ENCODE measurements at places on chromosomes 7 and 10. TPM values are rescaled to one million over a fixed set of nuclear protein-coding genes. Genes with fewer than 3 reads are reported as not detected.

DNA sequence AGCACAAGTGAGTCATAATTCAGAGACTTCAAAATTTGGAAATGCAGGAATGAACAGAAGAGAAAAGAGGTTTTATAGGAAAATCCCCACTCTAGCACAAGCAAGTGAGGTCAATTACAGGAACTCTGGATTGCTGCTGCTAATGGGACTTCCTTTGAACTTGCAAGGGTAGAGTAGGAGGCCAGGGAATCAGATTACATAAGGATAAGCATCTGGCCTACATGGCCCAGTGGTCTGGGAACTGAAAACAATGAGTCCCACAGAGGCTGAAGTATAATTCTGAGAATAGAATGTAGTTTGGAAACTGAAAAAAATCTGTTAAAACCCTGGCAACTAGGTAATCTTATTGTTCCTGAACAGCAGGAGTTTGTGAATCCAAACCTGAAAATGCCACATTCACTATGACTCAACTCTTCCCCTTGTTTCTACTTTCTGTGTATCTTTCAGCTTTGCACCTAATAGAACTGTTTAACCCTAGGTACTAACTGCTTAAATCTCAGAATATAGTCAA is 66.5 kb downstream of the CTNNA3 start:
- no peak overlapping the region for H3K27ac ChIP-seq
- H3K36me3 ChIP-seq, result no peaks in the 10 kb centered on the region
- H3K4me3 ChIP-seq, result no peak overlapping the region
- H3K27me3 ChIP-seq, result peaks cover 6% of the 10 kb centered on the region
- DNase-seq, result no peak
- H3K4me1 ChIP-seq, result peaks cover 6% of the 10 kb centered on the region

GRCh38 chr7:30864101-30864500 is 47.6 kb upstream of the AQP1 start:
- no peaks in the 10 kb centered on the region for H3K4me1 ChIP-seq
- H3K27me3 ChIP-seq, result no peaks in the 10 kb centered on the region
- DNase-seq, result no peak

- DNase-seq, result no peak
- no peak overlapping the region for H3K27ac ChIP-seq
- H3K4me1 ChIP-seq, result no peaks in the 10 kb centered on the region
Measured at GRCh38 chr10:123538401-123539320, 127.5 kb upstream of the GPR26 start.

DNA sequence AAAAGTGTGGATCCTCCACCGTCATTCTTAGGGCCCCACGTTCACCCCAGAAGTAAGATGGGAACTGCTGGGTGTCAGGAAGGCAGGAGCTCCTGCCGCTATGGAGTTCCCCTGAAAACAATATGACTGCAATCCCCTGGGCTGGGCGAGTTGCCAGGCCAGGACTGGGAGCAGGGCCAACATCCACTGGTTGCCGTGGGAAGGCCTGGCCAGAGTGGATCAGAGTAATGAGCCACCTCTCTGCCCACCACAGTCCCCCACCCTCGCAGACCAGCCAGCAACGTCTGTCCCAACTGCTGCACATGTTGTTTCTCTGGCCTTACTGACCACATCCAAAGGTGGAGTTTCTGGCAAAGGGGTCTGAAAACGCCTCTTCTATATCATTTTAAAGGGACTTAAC is 86.6 kb downstream of the STRA8 start:
- H3K36me3 ChIP-seq, result no peaks in the 10 kb centered on the region
- no peak for DNase-seq
- no peak overlapping the region for H3K4me3 ChIP-seq

- no peak overlapping the region for H3K27ac ChIP-seq
- DNase-seq, result no peak
- H3K36me3 ChIP-seq, result peaks cover 6% of the 10 kb centered on the region
- peaks cover 3% of the 10 kb centered on the region for H3K27me3 ChIP-seq
- no peaks in the 10 kb centered on the region for H3K4me1 ChIP-seq
- H3K4me3 ChIP-seq, result no peak overlapping the region
Measured at GRCh38 chr10:112244197-112244596, 39.0 kb upstream of the TECTB start.

DNA sequence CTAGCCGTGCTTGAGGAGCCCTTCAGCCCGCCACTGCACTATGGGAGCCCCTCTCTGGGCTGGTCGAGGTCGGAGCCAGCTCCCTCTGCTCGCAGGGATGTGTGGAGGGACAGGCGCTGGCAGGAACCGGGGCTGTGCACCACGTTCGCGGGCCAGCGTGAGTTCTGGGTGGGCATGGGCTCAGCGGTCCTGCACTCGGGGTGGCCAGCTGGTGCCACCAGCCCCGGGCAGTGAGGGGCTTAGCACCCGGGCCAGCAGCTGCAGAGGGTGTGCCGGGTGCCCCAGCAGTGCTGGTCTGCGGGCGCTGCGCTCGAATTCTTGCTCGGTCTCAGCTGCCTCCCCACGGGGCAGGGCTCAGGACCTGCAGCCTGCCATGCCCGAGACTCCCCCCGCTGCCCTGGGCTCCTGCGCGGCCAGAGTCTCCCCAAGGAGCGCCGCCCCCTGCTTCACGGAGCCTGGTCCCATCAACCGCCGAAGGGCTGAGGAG is 90.8 kb upstream of the NRG3 start:
- H3K27ac ChIP-seq, result no peak overlapping the region
- H3K36me3 ChIP-seq, result no peaks in the 10 kb centered on the region

DNA sequence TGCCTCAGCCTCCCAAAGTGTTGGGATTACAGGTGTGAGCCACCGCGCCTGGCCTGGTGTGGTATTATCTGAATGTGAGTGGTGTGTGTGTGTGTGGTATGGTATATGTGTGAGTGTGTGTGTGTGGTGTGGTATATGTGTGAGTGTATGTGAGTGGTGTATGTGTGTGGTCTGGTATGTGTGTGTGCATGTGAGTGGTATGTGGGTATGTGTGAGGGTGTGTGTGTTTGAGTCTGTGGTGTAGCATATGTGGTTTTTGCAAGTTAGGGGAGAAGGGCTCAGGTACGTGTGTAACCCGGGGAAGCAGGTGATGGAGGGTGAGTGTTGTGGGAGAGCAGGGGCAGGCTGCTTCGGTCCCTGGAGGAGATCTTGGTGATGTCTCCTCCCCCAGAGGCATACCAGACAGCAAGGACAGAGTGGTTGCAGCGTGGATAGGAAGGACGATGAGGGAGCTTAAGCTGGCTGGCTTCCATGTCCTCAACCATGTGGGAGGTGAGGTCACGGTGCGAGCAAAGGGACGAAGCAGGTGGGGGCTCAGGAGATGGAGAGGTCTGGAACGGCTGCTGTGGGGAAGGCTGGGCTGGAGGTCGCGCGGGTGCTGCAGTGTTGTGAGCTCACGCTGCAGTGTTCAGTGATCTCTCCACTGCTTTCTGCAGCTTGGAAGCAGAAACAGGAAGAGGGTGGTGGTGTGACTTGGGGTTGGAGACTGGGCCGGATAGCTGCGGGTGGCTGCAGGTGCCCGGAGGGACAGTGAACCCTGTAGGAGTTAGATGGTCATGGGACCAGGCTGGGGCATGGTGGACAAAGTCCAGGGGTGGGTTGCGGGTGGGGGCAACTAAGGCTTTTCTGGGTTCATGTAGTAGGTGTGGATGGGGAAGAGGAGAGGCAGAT is 5.0 kb downstream of the ZYX start:
- H3K36me3 ChIP-seq, result peaks cover 15% of the 10 kb centered on the region
- H3K4me1 ChIP-seq, result peaks cover 18% of the 10 kb centered on the region
- H3K27me3 ChIP-seq, result no peaks in the 10 kb centered on the region
- DNase-seq, result peak; percentile 29

DNA sequence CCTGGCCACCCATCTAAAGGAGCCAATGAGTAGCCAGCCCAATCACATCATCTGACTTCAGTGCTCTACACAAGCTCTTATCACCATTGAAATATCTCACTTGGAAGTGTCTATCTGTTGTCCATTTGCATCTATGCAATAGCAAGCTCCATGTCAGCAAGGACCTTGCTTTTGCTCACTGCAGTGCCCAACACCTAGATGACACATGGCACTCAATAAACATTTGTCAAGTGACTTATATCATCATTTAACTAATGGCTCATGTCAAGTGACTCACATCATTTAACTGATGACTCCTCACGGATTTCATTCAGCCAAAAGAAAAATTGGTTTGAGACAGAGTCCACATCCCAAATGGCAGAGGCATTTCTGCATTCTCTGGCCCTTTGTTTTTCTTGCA is 92.9 kb upstream of the ADAM12 start:
- no peak overlapping the region for H3K27ac ChIP-seq
- no peaks in the 10 kb centered on the region for H3K36me3 ChIP-seq
- no peak overlapping the region for H3K4me3 ChIP-seq
- no peak for DNase-seq

GRCh38 chr7:26034391-26034790 is 117.6 kb upstream of the NFE2L3 start:
- no peak for DNase-seq
- H3K36me3 ChIP-seq, result no peaks in the 10 kb centered on the region
- peaks cover 25% of the 10 kb centered on the region for H3K27me3 ChIP-seq
- H3K4me1 ChIP-seq, result peaks cover 9% of the 10 kb centered on the region
- H3K27ac ChIP-seq, result no peak overlapping the region

DNA sequence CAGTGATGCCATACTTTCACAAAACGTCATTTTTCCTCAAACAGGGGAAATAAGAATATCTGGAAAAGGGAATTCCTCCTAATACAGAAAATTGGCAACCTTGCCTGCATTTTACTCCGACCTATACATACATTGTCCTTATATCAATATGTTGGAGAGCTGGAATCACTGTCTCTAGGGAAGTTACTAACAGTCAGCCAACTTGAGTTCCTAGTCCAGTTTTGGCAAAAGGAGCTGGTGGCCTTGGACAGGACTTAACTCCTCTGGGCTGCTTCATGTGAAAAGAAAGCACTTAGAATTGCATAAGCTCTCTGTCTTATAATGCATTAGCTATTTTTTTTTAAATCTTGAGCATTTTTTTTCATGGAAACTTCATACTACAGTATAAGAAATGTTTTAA is 174.2 kb upstream of the HGF start:
- H3K27ac ChIP-seq, result no peak overlapping the region
- no peak overlapping the region for H3K4me3 ChIP-seq
- DNase-seq, result no peak

GRCh38 chr7:4066206-4066605 is 615.9 kb upstream of the FOXK1 start:
- DNase-seq, result no peak
- H3K4me3 ChIP-seq, result no peak overlapping the region
- no peaks in the 10 kb centered on the region for H3K27me3 ChIP-seq
- H3K36me3 ChIP-seq, result no peaks in the 10 kb centered on the region
- H3K27ac ChIP-seq, result no peak overlapping the region
- peaks cover 3% of the 10 kb centered on the region for H3K4me1 ChIP-seq

GRCh38 chr10:16673443-16673842 is 143.8 kb downstream of the RSU1 start:
- peaks cover 47% of the 10 kb centered on the region for H3K36me3 ChIP-seq
- H3K27me3 ChIP-seq, result no peaks in the 10 kb centered on the region
- DNase-seq, result no peak

Gene NANOS1
- not detected for total RNA-seq

Gene AKR1C3
- total RNA-seq, result 0.87 TPM

Gene MLXIPL
- total RNA-seq, result not detected

Gene VWDE
- 1.5 TPM for total RNA-seq

Gene GSTO2
- 1.5 TPM for total RNA-seq

Gene ADCK2
- 23.9 TPM for total RNA-seq

Gene HOXA1
- total RNA-seq, result 0.35 TPM
